ENCODE measurements at places on chromosomes 11 and 22.
A peak's percentile ranks its signal among the peaks of the same experiment; 100 is the strongest.

- peak; percentile 91 for DNase-seq
Observed at GRCh38 chr22:37546437-37547250, 13.6 kb upstream of the CDC42EP1 start.

GRCh38 chr11:102572554-102573220 is 42.1 kb upstream of the MMP7 start:
- peak; percentile 37 for DNase-seq

GRCh38 chr11:84673753-84674152 is 953.4 kb downstream of the DLG2 start:
- peak; percentile 1 for DNase-seq

- no peak for DNase-seq
Observed at GRCh38 chr11:119107538-119108145, 498 bp downstream of the C2CD2L start.

- peak; percentile 89 for DNase-seq
Observed at GRCh38 chr11:94201004-94201465, 72.4 kb downstream of the PANX1 start.

DNA sequence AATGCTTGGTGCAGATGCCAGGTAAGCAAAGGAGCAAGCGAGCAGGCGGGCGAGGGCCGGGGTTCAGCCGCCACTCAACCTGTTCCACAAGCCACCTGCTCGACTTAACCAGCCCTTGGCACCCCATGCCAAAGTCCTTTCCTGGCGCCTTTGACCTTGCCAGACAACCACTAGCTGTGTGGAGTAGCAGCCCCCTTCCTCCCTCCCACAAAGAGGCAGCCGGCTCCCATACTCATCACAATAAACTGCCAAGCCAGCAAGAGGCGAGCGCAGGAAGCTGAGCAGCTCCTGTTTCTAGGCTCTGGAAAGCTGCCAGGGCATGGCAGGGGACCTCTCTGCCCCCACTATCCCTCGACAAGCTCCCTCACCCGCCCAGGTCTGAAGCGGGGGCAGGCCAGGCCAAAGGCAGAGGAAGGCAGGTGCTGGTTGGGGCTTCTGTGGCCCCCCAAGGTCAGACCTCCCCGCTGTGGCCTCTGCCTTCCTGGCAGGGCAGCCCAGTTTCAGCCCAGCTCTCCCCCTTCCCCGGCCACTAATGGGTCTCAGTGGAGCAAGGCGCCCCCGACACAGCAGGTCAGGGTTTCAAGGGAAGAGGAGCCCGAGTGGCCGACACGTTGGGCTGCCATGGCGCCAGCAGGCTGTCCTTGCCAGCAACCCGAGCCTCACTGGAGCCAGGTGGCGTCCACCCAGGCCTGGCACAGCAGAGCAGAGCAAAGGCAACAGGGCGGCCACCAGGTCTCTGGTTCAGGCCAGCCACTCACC is 15.3 kb downstream of the MACROD1 start:
- no peak for DNase-seq

- DNase-seq: no peak
Observed at GRCh38 chr11:134560566-134561330, 148.7 kb upstream of the B3GAT1 start.

GRCh38 chr11:23212807-23213206 is 352.5 kb upstream of the CCDC179 start:
- no peak for DNase-seq

DNA sequence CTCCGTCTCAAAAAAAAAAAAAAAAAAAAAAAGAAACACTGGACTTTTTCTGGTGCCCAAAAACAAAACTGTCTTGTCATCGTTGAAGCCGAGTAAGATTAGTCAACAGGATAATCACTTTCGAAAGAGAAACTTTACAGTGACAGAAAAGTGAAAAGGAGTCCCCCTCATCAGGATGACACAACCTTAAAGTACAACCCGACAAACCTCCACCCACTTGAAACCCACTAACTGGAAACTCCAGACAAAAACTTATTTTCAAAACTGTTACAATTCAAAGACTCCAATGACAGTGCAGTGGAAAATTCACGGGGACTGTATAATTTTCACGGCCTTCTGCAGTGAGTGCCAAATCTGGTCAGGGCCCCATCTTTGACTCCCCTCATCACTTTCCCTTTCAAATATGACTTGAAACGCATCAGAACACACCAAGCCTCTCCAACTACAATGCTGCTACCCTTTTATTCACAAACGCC is 1.3 kb downstream of the DENND5A start:
- DNase-seq: peak; percentile 43

- DNase-seq: no peak
Observed at GRCh38 chr22:46792061-46792796, 29.8 kb downstream of the TBC1D22A start.

DNA sequence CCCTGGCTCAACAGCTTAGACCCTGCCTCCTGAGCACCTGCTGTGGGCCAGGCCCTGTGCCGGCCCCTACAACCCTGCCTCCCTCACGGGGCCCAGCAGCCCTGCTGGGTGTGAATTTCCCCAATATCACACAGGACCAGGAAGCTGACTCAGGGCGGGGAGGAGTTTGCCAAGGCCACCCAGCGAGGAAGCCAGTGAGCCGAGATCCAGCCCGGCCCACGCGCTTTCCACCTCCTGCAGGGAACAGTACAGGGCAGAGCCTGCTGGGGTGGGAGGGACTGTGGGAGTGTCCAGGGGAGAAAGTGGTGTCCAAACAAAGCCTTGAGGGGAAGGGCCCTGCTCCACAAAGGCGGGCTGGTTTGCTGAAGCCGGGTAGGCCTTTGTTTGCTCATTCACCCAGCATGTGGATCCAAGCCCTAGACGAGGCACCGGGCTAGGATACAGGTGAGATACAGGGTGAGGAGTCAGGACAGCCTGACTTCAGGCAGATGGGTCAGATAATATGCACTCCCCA is 26.8 kb downstream of the RPL3 start:
- DNase-seq: peak; percentile 82

DNA sequence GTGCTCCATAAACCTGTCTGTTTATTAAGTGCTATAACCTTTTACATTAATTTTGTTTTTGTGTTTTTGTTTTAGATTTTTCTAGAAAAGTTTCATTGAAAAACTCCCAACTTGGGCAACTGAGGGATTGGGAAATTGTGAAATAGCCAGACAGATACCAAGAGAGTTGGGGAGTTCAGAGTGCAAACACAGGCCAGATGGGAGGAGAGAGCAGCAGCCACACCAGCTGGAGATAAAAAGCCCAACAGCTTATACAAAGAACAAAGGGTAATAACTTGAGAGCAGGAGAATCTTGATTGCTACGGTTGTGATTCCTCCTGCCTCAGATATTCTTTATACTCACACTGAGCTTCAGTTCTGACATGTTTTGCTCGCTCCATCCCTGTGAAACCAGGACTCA is 1642.2 kb downstream of the LRRC4C start:
- no peak for DNase-seq
